ENCODE measurements at places on chromosomes 4 and X.

DNA sequence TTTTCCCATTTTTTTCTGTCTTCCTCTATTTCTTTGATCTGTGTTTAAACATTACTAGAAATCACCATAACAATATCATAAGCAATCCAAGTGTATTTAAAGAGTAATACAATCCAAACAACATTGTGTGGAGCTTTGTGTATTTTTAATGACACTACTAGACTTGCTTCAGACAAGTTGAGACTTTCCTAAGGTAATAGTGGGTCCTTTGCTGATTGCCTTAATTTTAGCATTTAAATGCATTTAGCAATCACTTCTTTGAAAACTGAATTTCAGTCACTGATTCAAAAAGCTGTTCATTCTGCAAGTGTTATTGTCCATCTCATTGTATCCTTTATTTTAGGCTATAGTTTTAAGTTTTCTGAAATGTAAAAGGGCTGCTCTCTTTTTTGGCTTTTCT lies 804.8 kb downstream of the ADGRL3 start:
- no peak for DNase-seq

DNA sequence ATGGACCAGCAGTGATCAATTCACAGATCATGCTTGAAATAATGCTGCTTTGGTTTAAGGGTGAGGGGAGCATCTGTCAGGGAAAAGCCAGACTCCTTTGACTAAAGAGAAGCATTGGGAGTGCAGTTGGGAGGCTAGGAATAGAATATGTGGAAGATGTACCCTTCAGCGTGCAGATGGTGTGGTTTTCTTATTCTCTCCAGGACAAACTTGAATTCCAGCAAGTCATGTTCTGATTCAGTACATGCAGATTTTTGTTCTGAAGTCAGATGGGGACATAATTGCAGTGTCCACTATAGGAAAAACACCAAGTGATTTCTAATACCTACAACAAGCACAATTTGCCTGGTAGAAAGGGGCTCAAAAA lies 99.0 kb upstream of the LIMCH1 start:
- DNase-seq: no peak

GRCh38 chr4:22391551-22391950 lies 124.3 kb downstream of the ADGRA3 start:
- DNase-seq: no peak

DNA sequence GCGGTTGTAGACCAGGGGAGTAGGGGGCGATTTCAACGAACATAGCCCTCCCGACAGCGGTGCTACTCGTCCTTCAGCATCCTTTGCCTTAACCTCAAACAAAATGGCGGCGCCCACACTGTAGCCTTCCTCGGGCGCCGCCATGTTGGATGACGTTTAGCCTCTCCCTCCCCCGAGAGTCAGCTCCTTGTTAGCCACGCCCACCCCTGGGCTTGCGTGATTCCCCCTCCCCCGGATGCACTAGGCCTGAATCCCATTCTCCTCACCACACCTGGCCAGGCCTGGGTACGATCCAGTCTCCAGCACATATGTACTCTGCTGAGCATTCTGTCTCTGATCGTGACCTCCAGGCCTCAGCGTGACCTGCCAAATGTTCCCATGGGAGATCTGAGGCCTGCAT lies 49.0 kb upstream of the ZNF157 start:
- no peak for DNase-seq

DNA sequence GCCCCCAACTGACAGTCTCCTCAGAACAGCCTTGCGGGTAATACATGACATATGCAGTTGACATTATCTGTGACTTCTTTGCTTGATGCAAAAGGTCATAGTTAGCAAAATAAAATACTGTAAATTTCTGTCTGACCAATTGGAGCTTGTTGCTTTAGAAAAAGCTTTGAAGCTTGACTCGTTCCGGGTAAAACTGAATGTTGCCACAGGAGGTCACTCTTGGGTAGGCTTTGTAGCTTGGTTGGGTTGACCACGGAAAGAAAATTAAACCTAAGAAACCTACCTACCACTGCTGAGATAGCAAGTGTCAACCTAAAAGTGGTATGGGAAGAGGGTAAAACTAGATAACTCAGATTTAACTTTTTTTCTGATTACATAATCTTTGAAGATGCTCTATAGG lies 23.2 kb downstream of the PRPS2 start:
- peak; percentile 11 for DNase-seq

GRCh38 chr4:185463541-185463940 lies 8.0 kb downstream of the CCDC110 start:
- DNase-seq: no peak

GRCh38 chrX:81336455-81337152 lies 134.7 kb downstream of the SH3BGRL start:
- no peak for DNase-seq

DNA sequence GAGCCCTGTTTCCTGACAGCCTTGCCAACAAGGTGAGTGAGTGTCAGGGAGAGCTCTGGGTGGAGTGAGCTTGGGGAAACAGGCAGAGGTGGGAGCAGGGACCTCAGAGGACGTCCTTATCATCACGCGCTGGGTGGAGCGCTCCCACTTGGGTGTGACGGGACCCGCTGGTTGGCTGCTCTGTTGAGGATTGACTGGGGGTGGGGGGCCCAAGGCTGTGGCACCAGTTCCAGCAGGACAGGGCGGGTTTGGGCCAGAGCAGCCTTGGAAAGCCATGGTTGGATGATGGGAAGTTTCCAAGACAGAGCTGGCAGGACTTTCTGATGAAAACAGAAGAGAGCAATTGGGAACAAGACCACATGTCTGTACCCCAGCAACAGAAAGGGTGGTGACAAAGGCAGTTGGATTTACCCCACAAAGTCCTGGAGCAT lies 3.0 kb upstream of the PCGF3 start:
- no peak for DNase-seq

DNA sequence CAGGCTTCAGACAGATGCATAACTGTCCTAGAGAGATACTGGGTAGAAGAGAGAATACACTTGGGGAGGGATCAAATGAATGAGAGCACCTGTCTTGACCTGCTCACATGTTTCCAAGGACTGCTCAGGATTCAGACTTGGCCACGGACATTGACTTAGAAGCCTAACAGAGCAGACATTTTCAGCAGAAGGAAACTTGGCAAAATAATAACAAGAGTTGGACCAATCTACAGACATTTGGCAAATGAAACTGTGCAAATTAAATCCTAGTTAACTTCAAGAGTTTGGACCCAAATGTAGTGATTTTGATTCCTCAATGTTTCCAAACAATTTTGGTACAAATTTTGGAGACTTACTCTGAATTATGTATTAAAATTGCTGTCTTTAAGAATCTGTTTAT lies 223.9 kb downstream of the CAMK2D start:
- no peak for DNase-seq

GRCh38 chr4:184617600-184618196 lies 31.5 kb downstream of the CASP3 start:
- no peak for DNase-seq

GRCh38 chr4:86356425-86357210 lies 3.2 kb downstream of the MAPK10 start:
- no peak for DNase-seq

GRCh38 chr4:72084587-72085011 lies 52.8 kb downstream of the NPFFR2 start:
- no peak for DNase-seq

DNA sequence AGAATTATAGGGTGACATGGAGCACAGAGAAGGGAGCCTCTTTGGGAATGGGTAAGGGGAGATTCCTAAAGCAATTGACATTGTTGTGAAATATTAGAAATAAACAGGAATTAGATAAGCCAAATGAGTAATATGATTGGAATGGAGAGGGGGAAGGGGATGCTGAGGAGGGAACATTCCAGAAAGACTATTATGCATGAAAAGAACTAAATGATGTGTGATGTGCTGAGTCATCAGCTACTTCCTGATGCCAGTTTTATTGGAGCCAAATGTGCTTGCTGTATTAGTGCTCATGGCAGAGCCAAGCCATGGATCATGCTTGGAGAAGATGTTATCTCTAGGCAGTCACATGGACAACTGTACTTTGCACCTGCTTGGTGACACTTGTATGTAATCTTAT lies 189.0 kb upstream of the HCCS start:
- no peak for DNase-seq

GRCh38 chr4:148866666-148867065 lies 424.5 kb upstream of the NR3C2 start:
- DNase-seq: no peak

GRCh38 chrX:44871931-44872820 lies 812 bp upstream of the KDM6A start:
- DNase-seq: no peak

GRCh38 chr4:25881193-25881592 lies 18.4 kb upstream of the SEL1L3 start:
- DNase-seq: no peak

GRCh38 chr4:120452536-120452935 lies 385.9 kb upstream of the MAD2L1 start:
- no peak for DNase-seq

GRCh38 chrX:9578083-9578779 lies 113.4 kb downstream of the TBL1X start:
- DNase-seq: no peak

GRCh38 chrX:19849464-19850080 lies 37.8 kb downstream of the SH3KBP1 start:
- DNase-seq: no peak

- DNase-seq: no peak
These were observed 7.8 kb upstream of the ATXN3L start for GRCh38 chrX:13327666-13328065.

- peak; percentile 22 for DNase-seq
These were observed 179.9 kb upstream of the PPP3CA start for GRCh38 chr4:101527188-101527587.

DNA sequence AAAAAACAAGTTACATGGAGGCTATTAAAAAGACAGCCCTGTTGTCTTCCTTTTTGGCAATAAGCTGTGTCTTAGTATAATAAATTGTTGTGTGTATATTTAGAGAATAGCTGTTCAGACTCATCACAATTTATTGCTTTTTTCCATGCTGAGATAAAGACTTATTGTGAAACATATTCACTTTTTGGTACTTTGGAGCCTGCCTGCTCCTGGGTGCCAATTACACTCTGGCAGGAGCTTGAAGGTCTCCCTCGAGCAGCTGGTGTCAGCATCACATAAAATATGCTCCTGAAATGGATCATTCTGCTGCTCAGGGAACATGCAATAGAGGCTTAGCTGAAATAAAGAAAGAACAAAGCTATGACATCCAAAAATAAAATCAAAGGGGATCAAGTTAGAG lies 211.6 kb upstream of the DKK2 start:
- DNase-seq: no peak

DNA sequence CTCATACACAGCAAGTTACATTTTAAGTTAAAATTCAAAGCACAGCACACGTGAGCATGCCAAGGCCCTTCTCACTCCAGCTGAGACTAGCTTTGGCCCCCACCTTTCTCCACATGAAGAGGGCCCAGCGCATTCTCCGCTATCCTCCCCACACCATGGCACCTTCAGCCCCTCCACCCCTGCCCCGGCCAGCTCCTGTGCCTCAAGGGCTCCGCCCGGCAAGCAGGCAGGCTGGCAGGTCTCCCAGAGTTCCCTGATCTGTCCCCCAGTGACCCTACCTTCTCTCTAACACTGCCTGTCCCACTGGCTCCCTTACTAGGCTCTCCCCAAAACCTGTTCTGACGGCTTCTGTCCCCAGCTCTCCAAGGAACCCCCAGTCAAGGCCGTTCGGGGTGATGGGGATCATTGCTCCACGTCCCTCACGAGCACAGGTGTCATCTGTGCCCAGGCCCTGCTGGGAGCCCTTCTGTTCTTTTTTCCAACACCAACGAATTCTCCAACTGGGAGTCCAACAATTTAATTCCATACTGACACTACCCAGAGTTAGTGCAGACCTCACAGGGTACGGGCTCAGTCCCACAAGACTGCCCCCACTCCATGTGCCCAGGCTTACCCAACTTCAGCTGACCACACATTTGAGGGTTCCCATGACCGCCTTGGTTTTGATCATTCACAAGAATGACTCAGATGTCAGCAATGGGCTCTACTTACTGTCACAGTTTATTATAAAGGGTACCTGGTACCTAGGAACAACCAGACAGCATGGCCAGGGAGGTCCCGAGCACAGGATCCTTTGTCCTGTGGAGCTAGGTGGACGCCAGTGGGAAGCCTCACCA lies 4.2 kb downstream of the LETM1 start:
- DNase-seq: no peak

DNA sequence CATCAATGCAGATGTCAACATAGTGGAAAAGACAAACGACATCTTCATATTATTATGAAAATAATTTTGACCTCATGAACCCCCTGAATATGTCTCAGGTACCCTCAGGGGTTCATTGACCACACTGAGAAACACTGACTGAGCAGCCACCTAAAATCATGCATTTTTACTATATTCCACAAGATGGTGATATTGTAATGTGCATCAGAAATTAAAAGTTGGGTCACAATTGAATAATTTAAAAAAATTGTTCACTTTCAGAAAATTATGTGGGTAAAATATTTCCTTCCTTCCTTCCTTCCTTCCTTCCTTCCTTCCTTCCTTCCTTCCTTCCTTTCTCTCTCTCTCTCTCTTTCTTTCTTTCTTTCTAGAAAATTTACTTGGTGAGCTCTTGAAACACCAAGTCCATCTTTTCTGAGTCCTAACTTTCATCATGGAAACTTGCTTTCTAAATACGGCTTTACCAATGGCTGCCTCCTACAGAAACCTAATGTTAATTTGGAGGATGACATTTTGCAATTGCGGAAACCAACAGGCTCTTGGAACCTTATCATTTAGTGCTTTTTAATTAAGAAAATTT lies 103.6 kb downstream of the RTL3 start:
- DNase-seq: no peak

DNA sequence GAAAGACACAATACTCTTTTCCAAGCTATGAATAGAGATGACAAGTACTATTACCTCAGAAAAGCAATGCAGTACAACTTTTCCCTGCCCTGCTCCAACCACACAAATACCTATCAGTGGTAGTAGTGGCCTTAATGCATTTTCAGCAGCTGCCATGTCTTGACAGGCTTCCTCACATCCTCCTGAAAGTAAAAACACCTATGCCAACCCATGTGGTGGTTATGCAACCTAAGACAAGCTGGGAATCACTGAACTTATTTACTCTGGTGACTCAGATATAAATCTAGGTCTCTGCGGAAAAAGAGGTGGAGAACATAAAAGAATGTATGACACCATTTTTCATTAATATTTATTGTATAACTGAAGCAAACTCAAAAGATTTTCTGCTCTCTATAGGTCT lies 14.5 kb downstream of the WDFY3 start:
- no peak for DNase-seq

- DNase-seq: no peak
These were observed 101.0 kb downstream of the PAPSS1 start for GRCh38 chr4:107619066-107619465.

DNA sequence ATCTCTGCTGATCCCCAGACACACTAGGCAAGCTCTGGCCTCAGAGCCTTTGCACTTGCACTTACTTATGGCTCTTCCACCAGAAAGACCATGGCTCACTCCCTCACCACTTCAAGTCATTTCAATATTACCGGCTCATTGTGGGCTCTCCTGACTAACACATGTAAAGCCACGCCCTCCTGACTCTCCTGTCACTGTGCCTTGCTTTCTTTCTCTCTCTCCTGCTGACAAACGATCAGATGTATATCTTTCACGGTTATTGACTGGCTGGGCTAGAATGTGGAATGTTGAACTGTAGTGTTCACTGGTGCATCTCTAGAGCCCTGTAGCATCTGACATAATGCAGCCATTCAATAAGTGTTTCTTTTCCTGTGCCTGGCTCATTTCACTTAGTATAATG lies 425.1 kb downstream of the RAB28 start:
- DNase-seq: no peak

GRCh38 chr4:146232131-146232722 lies 17.9 kb downstream of the REELD1 start:
- DNase-seq: no peak

GRCh38 chrX:122934131-122934530 lies 249.9 kb upstream of the GRIA3 start:
- DNase-seq: no peak

GRCh38 chrX:136863826-136864225 lies 16.7 kb downstream of the RBMX start:
- DNase-seq: no peak

Measured in stimulated activated CD8-positive, alpha-beta memory T cell treated with anti-CD3 and anti-CD28 coated beads, Interleukin-15, amount 100 ng/mL, for 1 hour (primary cell).